IPS DF 6.9 (cell line): ENCODE measurements at places on chromosomes 3 and 15.
A peak's percentile ranks its signal among the peaks of the same experiment; 100 is the strongest.

GRCh38 chr3:149221783-149222517 is at the start of gene CP:
Gene CP, minus strand, starts transcription at chr3:149221829. Its CDS starts 37 bp downstream, at chr3:149221792.
- DNase-seq = no peak

GRCh38 chr3:176447369-176447768 is 749.9 kb downstream of the TBL1XR1 start:
- no peak for DNase-seq

DNA sequence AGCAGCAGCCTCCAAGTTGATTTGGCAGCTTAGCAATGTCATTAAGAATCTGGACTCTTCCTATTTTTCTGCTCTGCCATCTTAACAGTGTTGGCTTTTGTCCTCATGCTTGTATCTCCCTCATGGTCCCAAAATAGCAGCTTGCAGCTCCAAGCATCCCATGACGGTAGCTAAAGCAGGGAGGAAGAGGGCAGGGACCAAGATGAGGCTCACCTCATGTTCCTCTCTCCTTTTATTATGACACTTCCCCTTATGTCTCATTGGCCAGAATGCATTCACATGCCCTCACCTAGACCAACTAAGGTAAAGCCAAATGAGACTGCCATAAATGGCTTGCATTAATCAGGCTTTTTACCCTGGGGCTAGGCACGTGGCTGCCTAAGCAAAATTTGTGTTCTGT is 382.4 kb downstream of the SHQ1 start:
- no peak for DNase-seq

DNA sequence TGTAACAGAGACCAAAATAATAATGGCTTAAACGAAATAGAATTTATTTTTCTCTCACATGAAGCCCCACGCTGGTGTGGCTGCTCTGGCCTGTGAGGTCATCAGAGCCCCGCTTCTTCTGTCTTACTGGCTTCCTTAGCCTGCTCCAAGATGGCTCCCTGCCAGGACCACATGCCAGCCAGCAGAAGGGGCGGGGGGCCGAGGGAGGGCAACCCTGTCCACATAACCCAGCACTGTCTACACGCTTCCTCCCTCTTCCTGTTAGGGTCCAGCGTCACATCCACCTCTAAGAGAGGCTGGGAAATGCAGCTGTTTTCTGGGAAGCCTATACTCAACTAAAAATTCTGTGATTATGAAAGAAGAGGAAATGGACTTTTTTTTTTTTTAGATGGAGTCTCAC is 107.9 kb upstream of the DLG1 start:
- DNase-seq = no peak

- no peak for DNase-seq
Observed at GRCh38 chr3:164620423-164620822, 457.9 kb downstream of the SI start.

- no peak for DNase-seq
Observed at GRCh38 chr15:95880031-95880570, 450.4 kb upstream of the NR2F2 start.

- DNase-seq = no peak
Observed at GRCh38 chr15:73870700-73871408, 2.5 kb upstream of the TBC1D21 start.

DNA sequence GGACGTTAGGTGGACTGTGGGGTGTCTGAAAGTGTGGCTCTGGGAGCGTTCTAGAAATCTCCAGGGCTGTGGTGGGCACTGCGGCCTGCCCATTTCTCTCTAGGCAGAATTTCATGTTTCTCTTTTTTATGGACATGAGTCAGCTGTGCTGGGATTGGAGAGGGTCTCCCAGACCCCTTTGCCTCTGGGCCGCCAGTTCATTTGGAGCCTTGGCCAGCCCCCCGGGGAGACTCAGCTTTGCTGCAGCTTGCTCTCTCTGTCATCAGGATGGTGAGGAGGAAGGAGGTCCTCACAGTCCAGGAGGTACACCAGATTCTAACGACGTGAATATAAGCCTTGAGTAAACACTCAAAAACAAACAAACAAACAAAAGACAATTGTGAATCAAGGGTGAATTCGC is 149.6 kb upstream of the RGMA start:
- DNase-seq = no peak

DNA sequence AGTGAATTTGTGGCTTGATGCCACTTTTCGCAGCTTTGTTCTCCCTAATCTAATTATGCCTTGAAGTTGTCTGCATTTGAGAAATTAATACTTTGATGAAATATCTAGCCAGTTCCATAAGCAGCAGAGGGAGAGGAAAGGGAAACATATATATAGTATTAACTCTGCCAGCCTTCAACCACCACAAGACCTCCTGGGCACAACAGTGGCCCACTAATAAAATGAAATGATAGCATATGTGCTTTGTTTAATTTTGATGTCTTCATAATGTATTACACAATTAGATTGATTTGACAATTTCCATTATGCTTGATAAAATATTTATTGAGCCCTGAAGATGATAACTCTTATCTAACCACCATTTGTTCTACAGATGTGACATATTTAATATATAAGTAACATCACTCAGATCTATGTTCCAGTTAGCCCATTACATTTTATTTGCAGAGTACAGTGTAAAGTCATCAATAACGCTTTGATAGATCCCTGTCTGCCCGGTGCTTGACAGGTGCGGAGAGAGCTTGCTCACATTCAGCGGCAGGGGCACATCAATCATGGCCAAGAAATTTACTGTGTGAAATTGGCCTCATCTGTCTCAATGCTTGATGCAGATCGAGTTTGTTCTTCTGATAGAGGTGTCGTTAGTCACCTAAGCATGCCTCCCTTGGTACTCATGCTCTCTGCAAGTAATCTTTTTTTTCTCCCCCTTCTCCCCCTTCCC is 187.4 kb downstream of the MECOM start:
- DNase-seq = no peak

DNA sequence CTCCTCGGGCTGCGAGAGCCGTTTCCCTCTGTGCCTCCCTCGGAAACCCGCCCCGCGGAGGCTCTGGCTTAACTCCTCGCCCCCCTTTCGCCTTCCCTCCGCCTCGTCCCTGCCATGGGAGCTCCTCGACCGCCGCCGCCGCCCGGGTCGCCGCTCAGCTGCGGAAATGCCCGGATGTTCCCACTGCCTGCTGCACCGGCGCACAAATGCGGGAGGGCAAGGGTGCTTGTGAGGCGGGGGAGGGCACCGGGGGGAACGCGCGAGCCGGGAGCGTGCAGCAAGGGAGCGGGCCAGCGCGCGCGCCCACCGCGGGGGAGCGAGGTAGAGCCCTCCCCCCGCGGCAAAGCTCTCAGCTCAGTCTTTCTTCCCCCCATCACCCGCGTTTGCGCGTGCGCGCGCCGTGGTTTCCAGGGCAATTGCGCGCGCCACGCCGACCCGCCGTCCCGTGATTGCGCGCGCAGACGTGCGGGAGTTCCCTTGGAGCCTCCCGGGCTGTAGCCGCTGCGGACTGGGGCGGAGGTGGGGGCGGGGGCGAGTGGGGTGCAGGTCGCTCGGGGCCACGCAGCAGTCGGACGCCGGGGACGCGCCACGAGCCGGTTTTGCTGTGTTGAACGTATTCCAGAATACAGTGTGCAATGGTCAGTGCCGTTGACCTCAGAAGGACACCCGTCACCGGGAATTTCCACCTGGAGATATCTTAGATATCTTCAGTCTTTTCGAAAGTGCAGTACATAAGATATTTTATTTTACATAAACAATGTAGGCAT is at the start of gene DMXL2:
TSS of gene DMXL2 (minus strand) at position 168 of the 767 bp plus-strand sequence. CDS start 226 bp downstream, outside the sequence.
- DNase-seq = peak; percentile 27

DNA sequence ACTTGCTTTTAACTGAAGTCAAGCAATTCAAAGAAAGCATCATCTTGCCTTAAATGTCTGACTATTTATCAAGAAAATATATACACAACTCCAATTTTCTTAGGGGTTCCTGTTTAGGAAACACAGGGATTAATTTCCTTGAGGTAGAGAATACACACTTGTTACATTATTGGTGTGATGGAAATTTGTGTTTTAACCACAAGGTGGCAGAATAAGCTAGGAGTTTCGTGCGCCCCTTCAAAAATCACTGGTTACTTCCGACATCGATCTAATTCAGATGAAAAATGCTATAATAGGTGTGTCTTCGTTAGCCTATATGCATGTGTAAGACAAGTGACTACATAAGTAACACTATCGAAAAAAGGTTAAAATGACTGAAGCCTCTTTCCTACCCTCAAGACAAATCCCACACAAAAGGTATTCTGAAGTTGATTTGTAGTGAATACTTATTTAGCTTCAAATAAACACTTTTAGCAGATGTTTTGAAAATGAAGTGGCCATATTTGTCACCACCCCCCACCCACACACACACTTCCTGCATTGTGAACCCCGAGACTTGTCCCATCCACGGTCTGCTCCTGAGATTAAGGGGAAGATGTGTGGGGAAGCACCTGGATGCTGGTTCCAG is 246.5 kb downstream of the ROBO1 start:
- peak; percentile 27 for DNase-seq

DNA sequence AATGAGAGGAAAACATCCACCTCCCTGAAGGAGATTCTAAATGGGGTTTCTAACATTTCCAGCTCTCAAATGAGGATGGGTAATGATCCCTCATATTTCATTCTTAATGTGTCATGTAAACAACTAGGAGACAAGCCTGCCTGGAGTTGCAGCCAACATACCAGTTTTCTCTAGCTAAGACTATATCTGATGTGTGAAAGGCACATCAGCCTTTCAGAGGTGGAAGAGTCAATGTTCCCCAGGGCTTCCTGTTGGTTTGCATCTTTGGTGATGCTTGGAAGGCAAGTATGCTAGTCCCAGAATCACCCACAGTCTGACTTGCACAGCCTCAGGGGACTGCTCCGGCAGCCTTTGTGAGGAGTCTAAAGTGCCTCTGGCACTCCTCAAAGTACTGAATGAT is 921.2 kb downstream of the SQOR start:
- no peak for DNase-seq

DNA sequence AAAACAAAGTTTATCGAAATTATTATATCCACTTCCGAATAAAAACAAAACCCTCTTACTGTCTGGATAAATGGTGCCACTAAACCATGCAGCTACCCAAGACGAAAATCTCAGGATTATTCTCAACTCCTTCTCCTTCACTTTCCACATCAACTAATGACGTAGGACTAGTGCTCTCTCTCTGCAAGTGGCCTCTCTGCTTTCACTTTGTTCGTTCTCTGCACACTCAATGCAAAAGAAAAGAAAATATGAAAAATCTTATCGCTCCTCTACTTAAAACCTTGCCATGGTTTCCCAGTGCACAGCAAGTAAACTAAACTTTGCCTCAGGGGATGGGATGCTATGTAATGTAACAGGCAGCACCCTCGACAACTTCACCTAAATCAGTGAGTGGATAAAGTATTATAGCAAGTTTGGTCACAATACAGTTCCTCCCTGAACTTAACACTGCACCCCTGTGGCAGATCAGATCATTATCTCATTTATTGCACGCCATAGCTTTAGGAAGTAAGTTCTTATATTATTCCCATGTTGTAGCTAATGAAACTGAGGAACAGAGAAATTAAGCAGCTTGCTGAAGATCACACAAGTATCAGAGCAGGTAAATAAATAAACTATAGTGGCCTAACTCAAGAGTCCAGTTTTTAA is 262.7 kb upstream of the GADL1 start:
- no peak for DNase-seq

- DNase-seq = no peak
Observed at GRCh38 chr3:186959029-186959624, 28.8 kb downstream of the ST6GAL1 start.

DNA sequence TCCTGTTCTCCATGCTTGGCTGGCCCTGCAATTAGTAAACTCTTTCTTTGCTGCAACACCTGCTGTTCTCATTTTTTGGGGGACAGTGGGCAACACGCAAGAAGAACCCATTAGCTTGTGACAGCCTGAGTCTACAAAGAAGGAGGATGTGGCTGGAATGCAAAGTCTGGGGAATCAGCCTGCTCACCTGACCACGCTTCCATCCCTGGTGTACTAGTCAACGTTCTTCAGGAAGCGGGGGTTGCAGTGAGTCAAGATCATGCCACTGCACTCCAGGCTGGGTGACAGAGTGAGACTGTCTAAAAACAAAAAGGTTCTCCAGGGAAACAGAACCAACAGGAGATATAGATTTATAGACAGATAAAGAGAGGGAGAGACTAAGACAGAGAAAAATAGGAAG is 27.7 kb upstream of the KBTBD12 start:
- DNase-seq = no peak

GRCh38 chr15:68192804-68193486 is 12.2 kb downstream of the CALML4 start:
- no peak for DNase-seq

DNA sequence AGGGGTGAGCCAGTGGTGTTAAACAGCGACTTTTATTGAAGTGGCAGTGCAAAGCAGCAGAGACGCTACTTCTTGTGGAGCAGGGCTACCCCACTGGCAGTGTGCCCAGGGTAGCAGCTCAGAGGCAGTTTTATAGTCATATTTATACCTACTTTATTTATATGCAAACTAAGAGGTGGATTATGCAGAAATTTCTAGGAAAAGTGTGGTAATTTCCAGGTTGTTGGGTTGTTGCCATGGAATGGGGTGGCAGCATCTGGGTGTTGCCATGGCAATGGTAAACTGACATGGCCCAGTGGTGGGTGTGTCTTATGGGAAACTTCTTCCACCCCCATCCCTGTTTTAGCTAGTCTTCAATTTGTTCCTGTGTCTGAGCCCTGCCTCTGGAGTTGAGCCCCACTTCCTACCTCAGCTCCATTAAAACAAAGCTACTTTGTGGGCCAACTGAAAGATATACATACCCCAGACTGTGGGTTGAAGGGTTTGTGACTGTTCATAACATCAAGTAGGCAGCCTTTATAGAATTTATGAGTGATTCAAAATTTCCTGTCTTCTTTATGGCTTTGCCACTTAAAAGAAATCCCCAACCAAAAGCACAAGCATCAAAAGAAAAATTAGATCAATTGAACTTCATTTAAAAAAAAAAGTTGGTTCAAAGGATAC is 60.3 kb downstream of the EBLN2 start:
- DNase-seq = no peak

DNA sequence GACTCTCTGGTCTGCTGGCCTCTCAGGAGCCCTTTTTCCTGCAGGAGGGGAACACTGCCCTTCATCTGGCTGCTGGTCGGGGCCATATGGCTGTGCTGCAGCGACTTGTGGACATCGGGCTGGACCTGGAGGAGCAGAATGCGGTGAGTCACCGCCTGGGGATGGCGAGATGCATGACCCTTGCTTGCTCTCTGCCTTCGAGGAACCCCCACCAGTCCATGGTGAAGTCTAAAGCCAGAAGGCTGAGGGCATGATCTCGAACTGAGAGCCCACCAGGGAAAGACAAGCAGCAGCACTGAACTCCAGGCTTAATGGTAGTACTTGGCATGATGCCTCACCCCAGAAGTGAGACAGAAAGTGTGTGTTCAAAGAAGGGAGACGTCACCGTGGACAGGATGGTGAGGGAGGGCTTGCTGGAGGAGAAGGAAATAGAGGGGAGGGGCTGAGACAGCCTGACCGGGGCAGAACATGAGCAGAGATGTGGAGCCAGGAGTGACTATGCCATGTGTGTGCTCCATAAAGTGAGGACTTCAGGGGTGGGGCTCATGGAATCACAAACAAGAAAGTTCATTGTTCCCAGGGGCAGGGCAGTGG is 19.2 kb downstream of the ANKDD1A start:
- DNase-seq = no peak

DNA sequence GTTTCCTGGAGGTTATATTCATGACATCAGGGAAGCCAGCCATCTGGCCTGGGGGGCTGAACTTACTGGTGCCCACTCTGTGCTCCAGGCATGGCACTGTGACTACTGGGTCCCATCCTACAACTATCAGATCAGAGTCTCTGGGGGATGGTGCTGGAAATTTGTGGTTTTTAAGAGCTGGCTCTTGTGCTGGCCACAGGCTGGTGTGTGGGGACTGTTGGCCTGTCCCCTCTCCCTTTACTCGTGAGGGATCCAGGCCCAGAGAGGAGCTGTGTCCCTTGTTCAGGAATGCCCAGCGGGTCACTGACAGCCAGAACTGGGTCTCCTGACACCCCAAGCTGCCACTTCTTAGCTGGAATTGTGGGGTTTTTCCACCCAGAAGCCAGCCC is 44.5 kb upstream of the SEC22A start:
- DNase-seq = no peak
